ENCODE measurements at places on chromosomes 13 and 19.

DNA sequence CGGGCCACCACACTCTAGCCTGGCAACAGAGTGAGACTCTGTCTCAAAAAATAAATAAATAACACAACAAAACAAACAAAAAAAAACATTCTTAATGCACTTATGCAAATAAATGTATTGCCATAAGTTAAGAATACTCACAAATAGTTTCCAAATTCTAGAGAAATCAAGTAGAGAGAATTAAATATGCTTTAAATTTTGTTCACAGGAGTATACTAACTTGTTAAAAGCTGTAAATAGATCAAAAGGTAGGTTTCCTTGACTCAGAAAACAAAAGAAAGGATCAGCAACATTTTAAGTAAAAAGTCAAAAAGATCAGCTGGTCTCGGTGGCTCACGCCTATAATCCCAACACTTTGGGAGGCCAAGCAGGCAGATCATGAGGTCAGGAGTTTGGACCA, 50.5 kb upstream of the ZNF429 start:
- no peak for DNase-seq

GRCh38 chr13:31394506-31394905, 194.7 kb downstream of the B3GLCT start:
- DNase-seq: no peak

GRCh38 chr13:73702419-73703071, 431.7 kb downstream of the KLF12 start:
- no peak for DNase-seq

- no peak for DNase-seq
Observed at GRCh38 chr13:27279506-27279905, 8.9 kb downstream of the RASL11A start.

GRCh38 chr13:44051918-44052675, 172.4 kb downstream of the LACC1 start:
- DNase-seq: peak; percentile 72

- DNase-seq: peak; percentile 94
Observed at GRCh38 chr19:3987619-3988371, 2.5 kb upstream of the EEF2 start.

DNA sequence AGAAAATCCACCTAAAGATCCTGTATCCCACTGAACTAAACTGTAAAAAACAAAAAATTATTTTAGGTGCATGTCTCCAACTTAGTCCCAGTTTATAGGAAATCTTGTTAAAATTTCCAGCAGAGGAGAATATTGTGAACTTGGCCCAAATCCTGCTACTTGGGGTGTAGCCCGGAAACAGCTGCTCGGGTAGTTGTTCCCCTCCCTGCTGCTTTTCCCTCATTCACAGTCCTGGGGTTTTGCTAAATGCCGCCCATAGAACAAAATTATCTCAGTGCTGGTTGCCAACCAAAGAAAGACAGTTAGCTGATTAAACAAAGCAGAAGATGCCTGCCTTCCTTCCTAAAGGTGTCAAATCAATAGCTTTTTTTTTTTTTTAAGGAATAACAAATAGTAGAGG, 330.5 kb upstream of the KLF12 start:
- DNase-seq: no peak

DNA sequence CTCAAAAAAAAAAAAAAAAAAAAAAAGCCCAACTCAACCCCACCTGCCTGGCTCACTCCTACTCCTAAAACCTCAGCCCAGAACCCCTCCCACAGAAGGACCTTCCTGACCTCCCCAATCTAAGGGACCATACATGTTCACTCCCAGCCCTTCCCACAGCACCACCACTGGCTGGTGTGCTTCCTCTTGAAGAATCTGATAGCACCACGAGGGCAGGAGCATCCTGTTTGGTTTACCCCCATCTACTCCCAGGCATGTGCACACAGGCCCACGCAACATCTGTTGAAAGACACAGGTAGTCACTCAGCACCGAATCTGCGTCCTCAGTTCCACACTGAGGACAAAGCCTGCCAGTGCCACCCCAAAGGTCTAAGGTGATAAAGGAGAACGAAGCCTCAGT, 8.2 kb downstream of the LATS2 start:
- DNase-seq: no peak

DNA sequence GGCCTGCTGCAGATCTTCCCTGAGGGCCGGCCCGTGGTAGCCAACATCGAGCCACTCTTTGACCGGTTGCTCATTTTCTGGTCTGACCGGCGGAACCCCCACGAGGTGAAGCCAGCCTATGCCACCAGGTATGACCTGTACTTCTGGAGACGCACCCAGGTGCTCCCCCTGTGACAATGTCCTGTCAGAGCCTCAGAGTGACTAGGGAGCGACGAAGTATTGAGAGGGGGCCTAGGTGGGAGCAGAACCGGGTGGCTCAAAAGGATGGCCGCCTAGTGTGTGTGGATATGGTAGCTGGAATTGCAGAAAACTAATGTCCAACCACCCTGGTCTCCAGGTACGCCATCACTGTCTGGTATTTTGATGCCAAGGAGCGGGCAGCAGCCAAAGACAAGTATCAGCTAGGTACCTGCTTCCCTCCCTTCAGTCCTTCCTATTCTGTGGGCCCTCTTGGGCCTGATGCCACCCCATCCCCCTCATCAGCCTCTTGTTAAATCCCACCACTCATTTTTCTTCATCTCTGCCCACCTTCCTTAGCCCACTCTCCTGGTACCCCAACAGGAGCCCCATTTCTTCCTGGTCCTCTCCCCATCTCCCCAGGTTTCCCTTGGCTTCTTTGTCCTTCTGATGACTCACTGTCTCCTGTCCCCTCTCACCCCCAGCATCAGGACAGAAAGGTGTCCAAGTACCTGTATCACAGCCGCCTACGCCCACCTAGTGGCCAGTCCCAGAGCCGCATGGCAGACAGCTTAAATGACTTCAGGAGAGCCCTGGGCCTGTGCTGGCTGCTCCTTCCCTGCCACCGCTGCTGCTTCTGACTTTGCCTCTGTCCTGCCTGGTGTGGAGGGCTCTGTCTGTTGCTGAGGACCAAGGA, 8.4 kb downstream of the EGLN2 start:
- DNase-seq: peak; percentile 15

GRCh38 chr13:22644941-22645340, 535.8 kb upstream of the SGCG start:
- no peak for DNase-seq

DNA sequence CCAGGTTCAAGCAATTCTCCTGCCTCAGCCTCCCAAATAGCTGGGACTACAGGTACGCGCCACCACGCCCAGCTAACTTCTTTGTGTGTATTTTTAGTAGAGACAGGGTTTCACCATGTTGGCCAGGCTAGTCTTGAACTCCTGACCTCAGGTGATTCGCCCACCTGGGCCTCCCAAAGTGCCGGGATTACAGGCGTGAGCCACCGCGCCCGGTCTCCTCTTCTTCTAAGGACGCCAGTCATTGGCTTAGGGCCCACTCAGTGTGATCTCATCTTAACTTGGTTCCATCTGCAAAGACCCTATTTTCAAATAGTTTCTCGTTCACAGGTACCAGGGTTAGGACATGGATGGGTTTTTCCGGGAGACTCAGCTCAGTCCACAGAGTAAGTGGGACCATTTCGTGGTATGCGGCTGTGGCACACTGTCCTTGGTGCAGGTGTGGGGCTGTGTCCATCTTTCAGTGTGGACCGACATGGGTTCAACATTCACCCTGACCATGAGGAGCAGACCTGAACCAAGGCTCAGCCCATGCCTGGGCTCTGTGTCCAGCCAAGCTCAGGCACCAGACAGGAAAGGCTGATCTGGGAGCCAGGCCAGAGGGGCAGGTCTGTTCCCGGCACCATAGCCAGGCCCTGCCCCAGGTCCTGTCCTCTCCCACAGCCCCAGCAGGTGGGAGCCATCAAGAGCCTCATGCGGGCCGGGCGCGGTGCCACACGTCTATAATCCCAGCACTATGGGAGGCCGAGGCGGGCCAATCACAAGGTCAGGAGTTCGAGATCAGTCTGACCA, 2.8 kb upstream of the MKNK2 start:
- no peak for DNase-seq

GRCh38 chr13:24505256-24505655, 7.3 kb downstream of the PARP4 start:
- no peak for DNase-seq

GRCh38 chr13:45564133-45564776, 51.3 kb downstream of the ERICH6B start:
- peak; percentile 47 for DNase-seq

GRCh38 chr19:38667661-38668171, 20.3 kb downstream of the ACTN4 start:
- DNase-seq: peak; percentile 53

DNA sequence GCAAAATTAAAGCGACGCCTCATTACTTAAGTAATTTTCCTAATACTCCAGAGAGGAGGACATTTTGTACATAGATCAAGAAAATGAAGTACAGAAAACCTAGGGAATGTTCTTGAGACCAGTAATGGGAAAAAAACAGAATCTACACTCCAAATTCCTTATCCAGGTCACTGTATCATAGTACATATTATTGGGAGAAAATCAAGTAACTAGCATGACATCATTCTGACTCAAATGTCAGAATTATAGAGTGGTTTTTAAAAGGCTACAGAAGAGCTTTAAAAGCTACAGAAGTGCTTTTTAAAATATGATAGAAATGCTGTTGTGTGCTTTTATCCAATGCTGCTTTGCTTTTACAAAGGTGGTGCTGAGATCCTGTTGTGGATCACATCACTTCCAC, 86.3 kb upstream of the SLC15A1 start:
- DNase-seq: no peak

GRCh38 chr19:42571116-42571515, 23.6 kb downstream of the CEACAM8 start:
- no peak for DNase-seq
